ENCODE measurements at places on chromosomes 7 and 10.

GRCh38 chr10:95363303-95363912, 72.6 kb upstream of the PDLIM1 start:
- DNase-seq = peak; percentile 32

- DNase-seq = no peak
These were observed 27.7 kb upstream of the BPGM start for GRCh38 chr7:134618756-134619530.

DNA sequence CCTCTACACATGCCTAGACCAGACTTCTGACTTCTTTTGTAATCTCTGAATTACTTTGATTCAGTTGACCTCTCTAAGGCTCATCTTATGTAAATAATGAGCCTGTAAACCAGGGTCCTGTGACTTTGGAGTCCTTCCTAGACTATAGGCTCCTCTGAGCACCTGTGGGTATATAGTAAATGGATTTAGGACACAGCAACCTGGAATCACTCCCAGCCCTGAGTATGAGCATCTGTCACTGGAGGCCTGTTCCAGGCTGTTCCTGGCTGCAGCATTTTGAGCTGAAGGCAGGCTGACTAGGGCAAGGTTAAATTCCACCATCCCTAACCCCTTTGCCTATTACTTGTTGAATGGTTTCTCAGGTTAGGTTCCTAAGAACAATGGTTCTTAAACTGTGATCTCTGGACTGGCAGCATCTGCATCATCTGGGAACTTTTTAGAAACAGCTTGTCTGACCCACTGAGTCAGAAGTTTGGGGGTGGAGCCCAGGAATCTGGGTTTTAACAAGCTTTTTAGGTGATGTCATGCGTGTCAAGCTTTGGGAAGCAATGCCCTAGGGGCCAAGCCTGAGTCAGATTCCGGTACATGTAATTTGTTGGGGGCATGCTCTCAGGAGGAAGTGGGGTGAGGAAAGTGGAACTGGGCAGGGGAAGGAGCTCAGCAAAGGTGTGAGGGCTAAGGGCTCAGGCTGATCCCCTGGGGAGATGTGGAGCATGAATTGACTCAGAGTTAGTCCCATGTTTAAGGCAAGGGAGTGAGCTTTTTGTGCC, 28.2 kb downstream of the MINDY4 start:
- DNase-seq = peak; percentile 23

DNA sequence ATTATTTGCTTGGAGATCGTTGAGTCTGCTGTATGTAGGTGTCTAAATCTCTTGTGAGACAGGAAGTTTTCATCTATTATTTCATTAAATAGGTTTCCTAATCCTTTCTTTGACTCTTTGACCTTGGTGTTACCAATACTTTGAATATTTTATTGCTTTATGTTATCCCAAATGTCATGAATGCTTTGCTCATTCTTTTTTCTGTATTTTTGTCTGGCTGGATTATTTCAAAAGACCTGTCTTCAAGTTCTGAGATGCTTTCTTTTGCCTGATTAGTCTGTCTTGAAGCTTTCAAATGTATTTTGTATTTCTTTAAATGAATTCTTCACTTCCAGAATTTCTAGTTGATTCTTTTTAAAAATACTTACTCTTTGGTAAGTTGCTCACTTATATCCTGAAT, 27.3 kb downstream of the UBE3C start:
- DNase-seq = no peak

- DNase-seq = no peak
These were observed 31.8 kb downstream of the REEP3 start for GRCh38 chr10:63553031-63553430.

GRCh38 chr7:34758111-34758601, 100.1 kb downstream of the NPSR1 start:
- DNase-seq = no peak

DNA sequence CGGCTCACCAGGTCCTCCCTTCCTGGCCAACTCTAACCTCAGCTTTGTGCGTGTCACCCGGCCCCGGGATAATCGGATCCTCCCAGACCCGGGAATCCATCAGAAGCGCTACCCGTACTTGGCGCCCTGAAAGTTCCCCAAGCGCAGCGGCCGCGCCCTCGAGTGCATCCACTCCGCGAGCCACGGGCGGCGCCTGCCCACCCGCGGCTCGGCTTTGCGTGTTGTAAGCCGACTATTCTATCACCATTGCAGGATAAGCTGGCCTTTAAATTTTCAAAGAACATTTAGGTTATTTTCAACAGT, 35.7 kb upstream of the EBLN1 start:
- peak; percentile 60 for DNase-seq

DNA sequence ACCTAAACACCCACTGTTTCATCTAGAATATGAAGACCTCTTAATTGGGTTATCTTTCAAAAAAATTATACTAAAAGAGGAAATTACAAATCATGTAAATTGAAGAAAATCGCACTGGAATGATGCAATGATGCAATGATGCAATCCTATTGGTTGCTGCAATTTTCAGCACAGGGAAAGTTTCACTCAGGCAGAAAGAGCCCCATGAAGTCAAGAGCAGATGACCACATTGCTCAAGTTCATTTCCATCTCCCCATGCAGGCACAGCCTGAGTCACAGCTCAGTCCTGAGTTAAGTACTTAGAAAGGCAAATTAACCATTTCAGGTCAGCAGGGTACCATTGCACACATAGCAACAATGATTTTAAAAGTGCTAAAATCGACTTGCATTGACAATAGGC, 180.3 kb upstream of the MYO3A start:
- peak; percentile 93 for DNase-seq

DNA sequence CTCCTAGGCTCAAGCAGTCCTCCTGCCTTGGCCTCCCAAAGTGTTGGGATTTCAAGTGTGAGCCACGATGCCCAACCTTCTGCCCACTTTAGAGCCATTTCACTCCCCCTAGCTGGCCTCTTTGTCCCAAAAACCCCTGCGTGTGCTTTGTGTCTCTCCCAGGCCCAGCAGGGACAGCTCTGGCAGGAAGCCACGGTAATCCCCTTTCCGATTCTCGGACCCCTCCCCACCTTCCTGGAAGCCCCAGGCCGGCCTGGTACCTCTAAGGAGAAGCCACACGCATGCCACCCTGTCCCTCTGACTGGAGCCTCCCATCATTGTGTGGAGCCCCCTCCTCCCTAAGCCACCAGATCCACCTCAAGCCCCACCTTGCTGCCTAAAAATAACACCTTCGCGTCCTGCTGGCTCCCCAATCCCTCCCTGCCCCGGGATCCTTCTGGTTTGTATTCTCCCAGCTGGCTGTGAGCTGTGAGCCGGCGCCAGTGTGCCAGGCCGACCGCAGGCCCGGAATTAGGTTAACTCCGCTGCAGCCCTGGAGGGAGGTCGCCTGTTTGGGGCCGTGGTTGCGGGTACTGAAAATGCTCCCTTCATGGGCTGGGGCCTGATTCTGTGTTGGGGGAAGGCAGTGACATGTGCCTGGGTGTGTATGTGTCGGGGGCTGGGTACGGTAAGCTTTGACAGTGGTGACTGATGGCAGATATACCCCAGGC, 16.4 kb upstream of the SRRM3 start:
- DNase-seq = no peak

DNA sequence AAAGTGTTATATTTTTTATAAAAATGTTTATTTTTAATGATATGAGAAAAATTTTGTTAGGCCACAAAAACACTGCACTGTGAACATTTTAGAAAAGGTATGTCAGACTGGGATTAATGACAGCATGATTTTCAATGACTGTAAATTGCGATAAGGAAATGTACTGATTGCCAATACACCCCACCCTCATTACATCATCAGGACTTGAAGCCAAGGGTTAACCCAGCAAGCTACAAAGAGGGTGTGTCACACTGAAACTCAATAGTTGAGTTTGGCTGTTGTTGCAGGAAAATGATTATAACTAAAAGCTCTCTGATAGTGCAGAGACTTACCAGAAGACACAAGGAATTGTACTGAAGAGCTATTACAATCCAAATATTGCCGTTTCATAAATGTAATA, 64.8 kb upstream of the CAPZA2 start:
- no peak for DNase-seq

- DNase-seq = peak; percentile 81
These were observed 1.3 kb downstream of the ZNRF2 start for GRCh38 chr7:30285536-30286284.

DNA sequence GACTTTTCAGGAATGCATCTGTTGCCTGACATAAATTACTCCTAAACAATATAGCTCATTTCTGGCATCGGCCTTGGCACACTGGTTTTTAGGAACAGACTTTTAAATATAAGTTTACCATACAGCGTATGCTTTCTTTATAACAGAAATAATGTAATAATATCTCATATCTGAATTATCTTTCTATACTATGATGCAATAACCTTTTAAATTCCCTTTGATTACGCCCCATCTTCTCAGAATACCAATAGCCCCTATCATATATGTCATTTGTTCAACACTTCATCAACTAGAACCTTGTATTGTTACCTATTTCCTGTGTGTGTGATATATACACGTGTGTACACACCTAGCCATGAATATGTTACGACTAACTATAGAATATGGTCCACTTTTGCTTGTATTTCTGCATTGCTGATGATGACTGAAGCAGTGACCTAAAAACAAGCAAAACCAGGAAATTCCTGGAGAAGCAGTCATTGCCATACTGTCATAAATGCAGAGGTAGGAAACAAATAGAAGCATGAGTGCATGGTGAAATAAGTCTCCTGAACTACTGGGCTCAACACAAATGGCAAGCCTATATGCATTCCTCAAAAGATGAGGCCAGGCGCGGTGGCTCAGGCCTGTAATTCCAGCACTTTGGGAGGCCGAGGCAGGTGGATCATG, 618.4 kb upstream of the NRP1 start:
- DNase-seq = no peak

DNA sequence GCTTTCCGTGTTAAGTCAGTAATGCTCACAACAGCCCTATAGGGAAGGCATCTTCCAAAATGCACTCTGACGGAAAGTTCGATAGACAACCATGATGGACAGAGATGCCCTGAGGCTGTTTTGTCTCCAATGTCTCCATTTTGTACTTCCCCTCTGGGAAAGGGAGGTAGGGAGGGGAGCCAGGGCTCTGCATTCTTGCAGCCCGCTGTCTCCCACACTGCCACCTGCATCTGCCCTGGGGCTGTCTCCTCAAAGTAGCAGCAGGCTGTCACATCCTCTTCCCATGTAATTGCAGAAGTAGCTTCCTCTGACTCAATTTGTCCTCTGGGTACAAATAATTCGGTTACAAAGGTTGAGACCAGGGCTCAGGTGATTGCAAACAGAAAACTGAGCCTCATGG, 131.4 kb downstream of the GPAM start:
- no peak for DNase-seq

DNA sequence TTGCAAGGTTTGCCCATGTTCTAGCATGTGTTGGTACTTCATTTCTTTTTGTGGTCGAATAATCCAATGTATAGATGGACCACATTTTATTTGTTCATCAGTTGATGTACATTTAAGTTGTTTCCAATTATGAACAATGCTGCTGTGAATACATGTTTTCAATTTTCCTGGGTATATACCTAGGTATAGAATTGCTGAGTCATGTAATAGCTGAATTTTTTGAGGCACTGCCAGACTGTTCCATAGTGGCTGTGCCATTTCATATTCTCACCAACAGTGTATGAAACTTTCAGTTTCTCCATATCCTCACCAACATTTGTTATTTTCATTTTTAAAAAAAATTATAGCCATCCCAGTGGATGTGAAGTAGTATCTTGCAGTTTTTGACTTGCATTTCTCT, 90.5 kb downstream of the EZH2 start:
- DNase-seq = no peak

- DNase-seq = no peak
These were observed 127.9 kb downstream of the CPED1 start for GRCh38 chr7:121116396-121116795.

- no peak for DNase-seq
These were observed at the start of gene C7orf33 for GRCh38 chr7:148590471-148590870. C7orf33 (plus strand) TSS chr7:148590766; CDS start chr7:148590926, 160 bp downstream.

DNA sequence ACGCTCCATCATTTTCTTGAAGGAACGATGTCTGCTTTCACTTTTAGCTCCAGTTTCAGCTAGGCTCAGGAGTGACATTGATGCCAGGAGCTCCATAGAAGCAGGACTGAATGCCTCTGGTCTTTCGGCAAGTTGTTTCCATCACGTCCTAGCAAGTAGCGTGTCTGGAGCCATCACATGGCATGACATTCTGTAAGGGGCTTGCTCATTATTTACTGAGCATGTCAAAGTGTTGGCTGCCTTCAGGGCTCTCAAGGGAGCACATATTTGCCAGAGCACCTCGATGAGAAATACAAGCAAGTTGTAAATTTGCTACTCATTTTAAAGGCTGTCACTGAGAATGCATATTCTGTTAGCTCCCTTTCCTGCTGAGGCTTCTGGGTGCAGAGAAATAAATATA, 131.0 kb upstream of the ITGB1 start:
- DNase-seq = no peak

DNA sequence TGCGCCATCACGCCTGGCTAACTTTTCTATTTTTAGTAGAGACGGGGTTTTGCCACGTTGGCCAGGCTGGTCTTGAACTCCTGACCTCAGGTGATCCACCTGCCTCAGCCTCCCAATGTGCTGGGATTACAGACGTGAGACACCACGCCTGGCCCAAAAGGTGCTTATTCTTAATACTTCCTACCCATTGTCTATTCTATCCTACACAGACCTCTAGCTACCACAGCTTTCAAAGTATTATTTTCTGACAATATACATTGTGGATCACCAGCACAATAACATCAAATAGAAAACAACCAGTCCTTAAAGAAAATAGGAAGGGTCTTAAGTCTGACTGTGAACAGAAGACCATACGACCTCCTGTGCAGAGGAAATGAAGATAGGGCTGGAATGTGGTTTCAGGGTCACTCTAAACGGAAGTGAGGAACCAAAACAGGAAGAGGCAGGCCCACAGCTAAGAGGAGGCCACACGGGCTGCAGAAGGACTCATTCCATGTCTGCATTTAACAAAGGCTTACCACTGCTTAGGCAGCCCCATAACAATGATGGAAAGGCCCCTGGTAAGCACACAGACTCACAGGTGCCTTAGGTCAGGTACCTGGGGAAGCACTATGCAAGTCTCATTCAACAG, 115.2 kb downstream of the ZFAND4 start:
- DNase-seq = peak; percentile 52

DNA sequence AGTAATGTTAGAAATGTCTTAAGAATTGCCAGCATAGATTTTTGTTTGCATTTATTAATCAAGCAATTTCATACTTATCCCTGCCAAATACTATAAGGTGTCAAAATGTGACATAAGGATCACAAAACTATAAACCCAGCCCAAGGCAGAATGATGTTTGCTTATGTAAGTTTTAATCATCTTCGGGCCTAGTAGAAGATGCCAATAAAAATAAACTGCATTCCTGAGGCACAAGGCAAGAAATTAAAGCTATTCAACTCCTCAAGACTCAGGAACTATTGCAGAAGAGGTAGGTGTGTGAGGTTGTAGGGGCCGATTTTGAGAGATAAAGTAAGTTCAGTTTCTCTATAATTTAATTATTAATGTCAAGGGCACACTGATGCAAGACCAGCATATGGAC, 189.4 kb upstream of the AHR start:
- no peak for DNase-seq

GRCh38 chr7:119935418-119936025, 337.5 kb upstream of the KCND2 start:
- DNase-seq = no peak

All from CD14-positive monocyte (primary cell).